ENCODE measurements at places on chromosomes 3 and 15.
A peak's percentile ranks its signal among the peaks of the same experiment; 100 is the strongest.

DNA sequence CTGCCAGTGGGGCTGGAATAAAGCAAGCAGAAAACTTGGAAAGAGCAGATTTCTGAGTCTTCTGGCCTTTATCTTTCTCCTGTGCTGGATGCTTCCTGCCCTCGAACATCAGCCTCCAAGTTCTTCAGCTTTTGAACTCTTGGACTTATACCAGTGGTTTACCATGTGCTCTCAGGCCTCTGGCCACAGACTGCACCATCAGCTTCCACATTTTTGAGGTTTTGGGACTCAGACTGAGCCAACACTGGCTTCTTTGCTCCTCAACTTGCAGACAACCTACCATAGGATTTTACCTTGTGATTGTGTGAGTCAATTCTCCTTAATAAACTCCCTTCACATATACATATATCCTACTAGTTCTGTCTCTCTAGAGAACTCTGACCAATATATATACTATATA, 706.6 kb downstream of the NR2F2 start:
- DNase-seq = no peak

GRCh38 chr15:52234596-52235541, 43.7 kb upstream of the GNB5 start:
- no peak for DNase-seq

DNA sequence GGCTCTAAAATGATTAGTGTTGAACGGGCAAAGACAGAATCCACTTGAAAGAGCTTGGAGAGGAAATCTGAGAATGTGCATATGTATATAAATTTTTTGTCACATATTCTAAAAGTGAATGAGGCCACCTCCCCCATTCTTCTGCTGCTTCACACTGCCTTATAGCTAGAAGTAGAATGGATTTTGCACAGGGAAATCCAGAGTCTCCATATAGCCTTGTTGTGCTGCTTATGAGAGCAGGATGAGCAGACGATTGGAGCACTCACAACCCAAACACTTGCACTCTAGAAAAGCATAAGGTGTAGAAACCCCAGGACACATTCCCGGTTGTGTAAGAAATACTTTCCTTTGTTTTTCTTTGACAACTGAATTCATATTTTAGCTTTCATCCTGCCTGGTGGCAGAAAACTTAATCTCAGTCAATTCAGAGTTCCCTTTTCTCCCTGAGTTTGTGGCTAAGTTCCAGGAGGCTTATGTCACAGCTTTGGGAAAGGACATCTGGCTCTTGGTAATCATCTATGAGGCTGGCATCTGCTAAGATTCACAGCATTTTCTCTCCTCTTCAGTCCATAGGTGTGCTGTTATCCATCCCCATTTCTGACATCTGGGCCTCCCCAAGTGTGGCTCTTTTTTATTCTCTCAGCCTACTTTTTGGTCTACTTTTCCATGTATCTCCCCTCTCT, 188.4 kb upstream of the PFN2 start:
- no peak for DNase-seq

DNA sequence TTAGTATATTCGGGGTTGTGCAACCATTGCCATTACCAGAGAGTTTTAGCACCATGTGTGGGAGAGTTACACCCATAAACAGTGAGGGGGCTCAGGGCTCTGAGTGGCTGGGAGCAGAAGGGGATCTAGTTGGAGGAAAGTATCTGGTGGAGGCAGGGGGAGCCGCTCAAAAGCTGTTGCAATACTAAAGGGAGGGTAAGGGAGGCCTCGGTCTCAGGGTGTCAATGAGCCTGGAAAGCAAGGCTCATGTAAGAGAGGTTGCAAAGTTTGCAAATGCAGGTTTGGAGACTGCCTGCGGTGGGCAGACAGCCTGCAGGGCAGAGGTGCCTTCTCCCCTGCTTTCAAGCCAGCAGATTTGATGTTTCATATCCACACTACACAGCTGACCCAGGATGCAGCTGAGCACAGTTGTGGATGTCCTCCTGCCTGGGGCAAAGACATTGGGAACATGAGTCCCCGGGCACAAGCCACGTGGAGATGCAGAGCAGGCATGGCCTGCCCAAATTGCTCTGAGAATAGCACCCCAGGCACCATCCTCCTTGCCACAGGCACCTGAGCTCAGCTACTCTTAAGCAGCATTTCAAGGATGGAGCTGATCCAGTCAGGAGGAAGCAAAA, 181.4 kb downstream of the TLE3 start:
- no peak for DNase-seq

DNA sequence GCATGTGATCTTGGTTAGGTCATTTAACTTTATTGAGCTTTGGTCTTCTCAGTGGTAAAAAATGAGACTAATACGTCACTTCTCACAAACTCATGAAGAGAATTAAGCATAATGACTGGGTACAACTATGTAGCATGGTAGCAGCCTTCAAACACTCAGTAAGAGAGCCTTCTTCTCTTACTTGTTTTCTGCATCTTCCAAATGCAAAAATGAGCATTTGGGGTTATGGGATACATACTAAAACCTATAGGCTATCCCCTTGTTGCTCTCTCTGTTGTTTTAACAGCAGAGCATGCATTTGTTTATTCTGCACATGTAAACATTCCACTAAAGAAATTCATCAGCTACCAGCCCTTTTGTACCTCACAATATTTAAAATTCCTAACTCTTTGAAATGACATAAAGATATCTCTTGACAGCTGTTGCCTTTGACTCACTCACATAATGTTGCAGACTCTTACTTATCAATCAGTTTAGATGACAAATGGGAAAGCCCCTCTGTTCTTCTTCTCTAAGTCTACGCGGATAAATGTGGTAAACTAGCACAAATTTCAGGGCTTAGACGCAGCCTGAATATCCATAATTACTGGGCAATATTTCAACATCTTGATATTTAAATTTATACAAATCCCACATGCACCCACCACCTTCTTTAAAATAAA, 327.3 kb upstream of the SATB1 start:
- no peak for DNase-seq

- DNase-seq = peak; percentile 61
Measured at GRCh38 chr3:162165346-162165745, 668.7 kb downstream of the OTOL1 start.

GRCh38 chr15:75844629-75845335, 1.5 kb downstream of the UBE2Q2 start:
- DNase-seq = no peak

DNA sequence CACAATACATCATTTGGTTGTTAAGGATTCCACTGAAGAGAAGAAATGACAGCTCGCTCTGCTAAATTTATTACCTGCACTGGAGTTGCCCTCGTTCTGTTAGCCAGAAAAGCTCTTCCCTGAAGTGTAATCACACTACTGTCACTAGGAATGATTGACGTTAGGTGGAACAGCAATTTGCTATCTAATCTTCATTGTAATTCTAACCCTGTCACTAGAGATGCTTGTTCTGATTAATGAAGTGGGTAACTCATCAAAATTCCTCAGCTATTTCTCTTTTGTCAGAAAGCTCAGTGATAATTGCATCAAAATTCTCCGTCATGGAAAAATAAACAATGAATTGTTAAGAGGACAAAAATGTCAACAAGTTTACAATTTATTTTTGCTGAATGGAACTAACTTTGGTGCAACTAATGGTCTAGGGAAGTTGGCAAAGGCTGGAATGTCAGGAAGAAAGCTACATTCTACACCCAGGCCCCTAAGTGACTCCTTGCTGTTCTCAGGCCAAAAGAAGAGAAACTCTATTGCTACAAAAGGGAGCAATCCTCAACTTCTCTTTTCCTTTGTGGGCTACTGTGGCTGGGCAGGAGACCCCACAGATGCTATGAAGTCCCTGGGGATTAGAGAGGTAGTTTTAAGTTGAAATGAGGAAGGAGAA, 34.1 kb downstream of the CCDC191 start:
- no peak for DNase-seq

- DNase-seq = no peak
Measured at GRCh38 chr15:65916041-65916663, 46.9 kb downstream of the RAB11A start.

DNA sequence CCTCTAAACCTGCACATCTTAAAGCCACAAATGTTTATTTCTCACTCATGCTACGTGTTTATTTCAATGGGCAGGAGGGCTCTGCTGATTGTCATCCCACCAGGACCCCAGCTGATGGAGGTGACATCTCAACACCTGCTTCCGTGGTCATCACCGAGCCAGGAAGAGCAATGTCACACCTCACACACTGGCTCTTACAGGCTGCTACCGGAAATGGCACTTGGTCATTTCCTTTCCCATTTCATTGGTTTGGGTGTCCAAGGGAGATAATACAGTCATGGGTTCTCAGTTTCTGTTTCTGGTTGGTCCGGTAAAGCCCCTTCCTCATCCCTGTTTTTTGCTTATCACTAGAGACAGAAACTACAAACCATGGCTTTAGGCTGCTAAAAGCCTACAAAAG, 41.9 kb downstream of the ABHD2 start:
- DNase-seq = no peak

Data from bone marrow (tissue), 2 donors.